ENCODE measurements at places on chromosomes 1 and 21.
A peak's percentile ranks its signal among the peaks of the same experiment; 100 is the strongest.

GRCh38 chr1:111989531-111990025 lies at the start of gene KCND3:
TSS of gene KCND3 (minus strand) at chr1:111989668.
- peak; percentile 50 for DNase-seq

GRCh38 chr21:44282370-44282769 lies 3.3 kb upstream of the AIRE start:
- peak; percentile 32 for DNase-seq

DNA sequence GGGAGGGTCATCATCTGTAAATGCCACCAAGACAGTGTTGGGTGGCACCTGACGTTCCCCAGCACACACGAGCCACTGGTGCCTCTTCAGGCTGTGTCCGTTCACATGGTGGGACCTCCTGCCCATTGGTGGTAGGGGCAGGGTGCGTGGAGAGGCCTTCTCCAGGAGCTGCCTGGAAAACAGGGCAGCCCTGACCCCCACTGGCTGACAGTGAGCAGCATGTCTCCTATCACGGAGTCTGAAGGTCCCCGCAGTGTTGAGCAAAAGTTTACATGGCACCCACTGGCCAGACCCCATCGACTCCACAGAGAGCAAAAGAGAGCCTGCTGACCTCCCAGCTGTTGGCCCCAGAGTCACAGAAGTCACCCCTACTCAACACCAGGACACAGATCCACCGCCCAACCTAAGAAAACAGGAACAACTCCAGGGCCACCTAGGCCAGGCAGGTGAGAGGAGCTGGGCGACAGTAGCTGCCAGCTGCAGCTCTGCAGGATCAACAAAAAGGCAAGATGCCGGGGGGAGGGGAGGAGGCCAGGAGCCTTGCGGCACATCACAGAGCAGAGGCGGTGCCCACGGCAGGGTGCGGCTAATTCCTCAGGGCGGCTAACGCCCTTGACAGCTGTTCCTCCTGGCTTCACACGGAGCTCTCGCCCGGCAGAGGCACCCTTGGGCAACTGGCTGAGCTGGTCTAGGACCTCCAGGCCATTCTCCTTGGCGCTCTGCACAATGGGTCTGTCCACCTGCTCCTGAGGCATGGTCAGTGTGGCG lies 14.4 kb upstream of the IFI6 start:
- peak; percentile 55 for DNase-seq

DNA sequence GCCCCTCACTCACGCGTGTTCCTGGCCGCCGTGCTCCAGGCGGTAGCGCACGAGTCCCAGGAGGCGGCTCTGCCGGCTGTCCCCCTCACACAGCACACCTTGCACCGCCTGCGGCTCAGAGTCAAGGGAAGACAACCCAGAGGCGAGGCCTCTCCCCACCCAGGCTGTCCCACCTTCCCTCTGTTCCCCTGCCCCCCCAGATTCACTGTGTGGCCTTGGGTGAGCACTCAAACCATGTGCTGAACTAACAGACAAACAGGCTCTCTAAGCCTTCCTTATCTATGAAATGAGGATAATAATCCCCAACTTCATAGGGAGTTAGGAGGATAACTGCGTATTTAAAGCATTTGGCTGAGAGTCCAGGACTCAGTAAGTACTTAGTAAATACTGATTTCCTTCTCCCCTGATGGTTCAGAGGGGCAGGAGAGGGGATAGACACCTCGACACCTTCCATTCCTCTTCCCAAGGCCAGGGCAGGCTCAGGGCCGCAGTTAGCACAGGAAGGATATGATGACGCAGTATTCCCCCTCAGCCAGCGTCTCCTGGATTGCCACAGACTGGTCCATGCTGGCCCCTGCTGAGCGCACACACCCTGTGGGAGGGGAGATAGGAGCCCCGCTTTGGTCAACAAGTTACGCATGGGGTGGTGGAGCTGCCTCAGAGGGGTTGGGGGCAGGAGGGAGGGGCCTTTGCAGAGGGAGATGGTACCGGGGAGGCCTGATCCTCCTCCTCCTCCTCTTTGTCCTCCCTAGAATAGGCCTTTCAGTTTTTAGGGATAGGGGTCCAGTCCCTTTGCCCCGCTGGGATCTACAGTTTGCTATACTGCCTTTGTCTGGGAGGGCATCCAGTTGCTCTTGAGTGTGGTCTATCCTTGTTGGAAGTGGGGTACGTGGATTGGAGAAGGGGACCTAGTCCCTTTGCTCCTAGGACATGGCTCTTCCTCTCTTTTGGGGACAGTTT lies 830 bp downstream of the INPP5B start:
- DNase-seq = peak; percentile 50

GRCh38 chr21:22352088-22352487 lies 1353.9 kb downstream of the NCAM2 start:
- no peak for DNase-seq

- DNase-seq = no peak
Observed at GRCh38 chr1:234125283-234125682, 220.8 kb downstream of the SLC35F3 start.

GRCh38 chr1:77624102-77624501 lies 58.4 kb downstream of the ZZZ3 start:
- DNase-seq = no peak

DNA sequence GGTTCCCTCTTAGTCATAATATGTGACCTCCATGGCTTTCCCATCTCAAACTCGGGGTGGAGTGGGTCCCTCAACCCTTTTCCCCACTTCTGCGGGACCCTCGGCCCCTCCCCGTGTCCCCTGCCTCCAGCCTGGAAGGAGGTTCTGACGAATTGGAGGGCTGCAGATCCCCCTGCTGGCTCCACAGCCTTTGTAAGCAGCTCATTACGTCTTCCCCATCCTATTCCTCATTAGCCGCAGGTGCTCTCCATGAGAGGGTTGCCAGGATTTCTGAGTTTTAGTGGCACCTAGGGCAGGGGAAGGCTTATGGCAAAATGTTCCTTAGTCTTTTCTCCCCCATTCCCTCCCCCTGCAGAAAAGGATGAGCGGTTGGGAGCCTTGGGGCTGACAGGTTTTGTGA lies 8.3 kb downstream of the ACTL8 start:
- no peak for DNase-seq

DNA sequence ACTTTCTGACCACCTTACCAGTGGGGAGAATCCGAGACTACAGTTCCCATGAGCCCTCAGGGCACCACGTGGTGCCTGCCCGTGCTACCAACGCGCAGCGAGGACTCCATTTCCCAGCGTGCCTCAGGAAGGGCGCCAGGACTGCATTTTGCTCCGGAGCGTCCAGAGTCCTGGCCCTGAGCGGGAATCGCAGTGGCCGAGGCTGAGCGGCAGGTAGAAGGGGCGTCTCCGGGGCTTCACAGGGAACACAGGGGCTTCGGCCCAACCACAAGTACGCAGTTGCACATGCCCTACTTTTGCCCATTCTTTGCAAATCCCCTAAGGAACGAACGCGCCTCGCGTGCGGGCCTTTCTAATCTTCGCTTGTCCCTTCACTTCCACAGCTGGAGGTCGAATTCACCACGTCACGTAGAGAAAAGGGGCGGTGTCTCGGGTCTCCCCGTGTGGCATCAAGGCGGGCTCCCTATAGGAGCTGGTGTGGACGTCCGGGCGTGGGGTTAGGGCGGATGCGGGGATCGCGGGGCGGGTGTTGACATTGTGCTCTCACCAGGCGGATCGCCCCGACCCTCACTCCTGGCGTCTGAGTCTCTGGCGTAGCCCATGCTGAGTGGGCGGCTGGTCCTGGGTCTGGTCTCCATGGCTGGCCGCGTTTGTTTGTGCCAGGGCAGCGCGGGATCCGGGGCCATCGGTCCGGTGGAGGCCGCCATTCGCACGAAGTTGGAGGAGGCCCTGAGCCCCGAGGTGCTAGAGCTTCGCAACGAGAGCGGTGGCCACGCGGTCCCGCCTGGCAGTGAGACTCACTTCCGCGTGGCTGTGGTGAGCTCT lies at the start of gene BOLA1:
BOLA1 (plus strand) TSS at position 109 of the 825 bp plus-strand sequence; CDS start at position 601, 492 bp downstream.
- peak; percentile 96 for DNase-seq

DNA sequence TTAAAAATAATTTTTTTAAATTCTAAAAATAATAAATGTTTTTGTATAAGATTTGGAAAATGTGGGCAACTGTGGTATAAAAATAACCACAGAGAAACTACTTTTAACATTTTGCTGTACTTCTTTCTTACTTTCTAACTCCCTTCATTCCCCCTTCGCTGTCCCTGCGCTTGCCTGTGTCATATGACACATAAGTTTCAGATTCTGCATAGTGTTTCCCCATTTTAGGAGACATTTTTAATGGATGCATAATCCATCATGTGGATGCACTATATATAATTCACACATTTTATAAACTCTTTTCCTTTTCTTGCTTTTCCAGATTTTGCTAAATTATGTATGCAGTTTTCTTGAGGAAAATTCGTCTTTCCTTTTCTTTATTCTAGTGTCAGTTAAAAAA lies 16.3 kb downstream of the ATG4C start:
- DNase-seq = no peak

GRCh38 chr1:202807451-202807925 lies 733 bp downstream of the KDM5B start:
- peak; percentile 55 for DNase-seq

GRCh38 chr1:77428068-77428467 lies 146.2 kb downstream of the AK5 start:
- no peak for DNase-seq

GRCh38 chr1:157831968-157832626 lies 9.5 kb downstream of the CD5L start:
- DNase-seq = no peak

GRCh38 chr1:89918794-89919155 lies 76.1 kb upstream of the ZNF326 start:
- no peak for DNase-seq

- DNase-seq = no peak
Observed at GRCh38 chr1:145983206-145983675, 13.1 kb downstream of the TXNIP start.

- no peak for DNase-seq
Observed at GRCh38 chr1:69976896-69977295, 228.5 kb downstream of the LRRC40 start.

GRCh38 chr1:183812686-183813569 lies 8.0 kb downstream of the RGL1 start:
- DNase-seq = no peak

GRCh38 chr1:162571696-162572095 lies 10.2 kb downstream of the UAP1 start:
- no peak for DNase-seq

GRCh38 chr1:230074270-230074669 lies 7.2 kb downstream of the GALNT2 start:
- no peak for DNase-seq

- no peak for DNase-seq
Observed at GRCh38 chr1:55331351-55331750, 116.2 kb upstream of the USP24 start.

GRCh38 chr1:75334876-75335389 lies 200.7 kb downstream of the LHX8 start:
- no peak for DNase-seq

- DNase-seq = no peak
Observed at GRCh38 chr1:169090900-169091311, 15.6 kb upstream of the ATP1B1 start.

- no peak for DNase-seq
Observed at GRCh38 chr1:172758259-172758658, 99.4 kb downstream of the FASLG start.

DNA sequence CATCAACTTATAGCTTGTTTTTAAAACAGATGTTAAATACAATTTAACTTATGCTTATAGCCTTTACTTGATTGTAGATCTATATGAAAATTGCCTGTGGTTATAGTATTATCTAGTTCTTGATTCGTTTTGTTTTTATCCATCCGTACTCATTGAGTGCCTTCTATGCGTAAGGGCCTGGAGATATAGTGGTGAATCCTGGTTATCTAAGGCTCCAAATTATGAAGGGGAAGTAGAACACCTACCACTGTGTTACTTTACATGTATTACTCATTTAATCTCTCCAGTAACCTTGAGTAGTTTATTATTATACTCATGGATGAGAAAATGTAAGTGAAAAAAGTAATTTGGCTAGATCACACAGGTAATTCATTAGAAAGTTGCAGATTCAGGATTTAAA lies 121.8 kb downstream of the OSBPL9 start:
- no peak for DNase-seq

DNA sequence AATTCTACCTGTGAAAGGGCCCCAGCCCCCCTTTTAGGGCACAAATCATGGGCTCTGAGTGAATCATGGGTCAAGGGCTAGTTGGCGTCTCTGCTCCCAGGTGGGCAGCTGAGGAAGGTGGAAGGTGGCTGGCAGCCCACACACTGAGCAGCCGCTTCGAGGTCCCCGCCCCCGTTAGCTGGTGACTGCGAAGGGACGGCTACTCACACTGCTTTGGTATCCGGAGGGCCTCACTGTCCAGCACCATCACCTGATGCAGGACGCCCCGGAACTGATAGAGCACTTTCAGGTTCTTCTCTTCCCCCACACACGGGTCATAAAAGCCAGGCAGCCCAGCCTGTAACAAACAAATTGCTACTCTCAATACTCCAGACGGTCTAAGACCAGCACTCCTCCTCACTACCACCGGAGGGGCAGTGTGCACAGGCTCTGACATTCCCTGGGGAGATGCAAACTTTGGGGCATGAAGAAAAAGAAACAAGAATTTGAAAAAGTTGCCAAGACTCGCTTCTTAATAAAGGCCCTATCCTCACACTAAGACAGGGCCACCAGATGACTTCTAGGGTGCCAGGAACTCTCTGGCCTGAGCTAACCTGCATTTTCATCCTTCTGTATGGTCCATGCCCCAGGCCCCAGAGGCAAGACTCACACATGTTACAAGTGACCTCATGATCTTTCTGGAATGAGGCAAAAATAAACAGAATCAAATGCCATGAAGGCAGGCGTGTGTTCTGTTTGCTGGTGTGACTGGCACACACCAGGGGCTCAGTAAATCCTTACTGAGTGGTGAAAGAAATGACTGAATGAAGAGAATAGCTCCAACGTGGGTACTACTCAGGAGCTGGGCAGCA lies 11.5 kb downstream of the THAP3 start:
- no peak for DNase-seq

DNA sequence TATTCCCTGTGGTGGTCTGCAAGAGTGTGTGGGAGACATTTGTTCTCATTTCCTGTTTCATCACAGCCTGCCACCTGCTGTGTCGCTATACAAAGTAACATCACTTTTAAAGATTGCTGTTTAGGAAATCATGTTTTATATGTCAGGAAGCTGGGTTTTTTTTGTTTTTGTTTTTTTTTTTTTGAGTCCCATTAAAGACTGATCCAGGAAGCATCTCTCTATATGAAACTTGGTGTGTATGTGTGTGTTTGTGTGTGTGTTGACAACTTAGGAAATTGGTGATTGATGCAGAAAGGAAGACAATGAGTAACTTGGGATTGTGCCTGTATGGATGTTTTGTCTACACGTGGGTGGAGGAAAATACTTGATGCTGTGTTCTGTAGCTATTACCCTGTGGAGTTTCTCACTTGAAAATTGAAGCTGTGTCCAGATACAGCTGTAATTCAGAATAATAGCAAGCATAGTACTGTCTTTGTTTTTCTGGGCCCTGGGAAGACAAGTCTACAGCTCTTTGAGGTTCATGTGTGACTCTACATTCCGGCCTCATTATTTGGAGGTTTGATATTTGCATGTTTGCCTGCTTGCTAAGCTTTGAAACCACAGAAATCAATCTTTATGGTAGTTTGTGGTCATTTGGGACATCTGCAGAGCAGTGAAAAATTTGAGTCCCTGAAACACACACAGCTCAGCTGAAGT lies 47.9 kb downstream of the LAMC1 start:
- no peak for DNase-seq

DNA sequence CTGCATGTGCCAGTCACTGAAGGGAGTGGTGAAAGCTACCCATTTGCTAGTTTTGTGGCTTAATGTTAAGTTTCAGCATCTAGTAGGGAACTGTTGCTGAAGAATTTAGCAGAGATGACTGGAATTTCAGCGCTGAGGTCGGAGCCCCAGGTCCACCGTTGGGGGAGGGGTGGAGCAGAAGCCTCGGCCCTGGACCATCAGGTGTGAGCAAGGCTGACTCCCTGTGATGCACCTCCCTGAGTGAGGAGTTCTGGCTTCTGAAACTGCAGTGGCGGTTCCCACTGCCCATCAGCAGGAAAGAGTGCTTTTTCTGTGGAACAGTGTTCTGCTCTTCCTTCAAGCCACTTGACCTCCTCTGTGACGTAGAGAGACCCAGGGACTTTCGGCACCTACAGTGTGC lies 1.3 kb downstream of the NOS1AP start:
- DNase-seq = no peak

All from lower lobe of right lung (tissue), 2 donors.